ENCODE measurements at places on chromosomes 7 and 10.

DNA sequence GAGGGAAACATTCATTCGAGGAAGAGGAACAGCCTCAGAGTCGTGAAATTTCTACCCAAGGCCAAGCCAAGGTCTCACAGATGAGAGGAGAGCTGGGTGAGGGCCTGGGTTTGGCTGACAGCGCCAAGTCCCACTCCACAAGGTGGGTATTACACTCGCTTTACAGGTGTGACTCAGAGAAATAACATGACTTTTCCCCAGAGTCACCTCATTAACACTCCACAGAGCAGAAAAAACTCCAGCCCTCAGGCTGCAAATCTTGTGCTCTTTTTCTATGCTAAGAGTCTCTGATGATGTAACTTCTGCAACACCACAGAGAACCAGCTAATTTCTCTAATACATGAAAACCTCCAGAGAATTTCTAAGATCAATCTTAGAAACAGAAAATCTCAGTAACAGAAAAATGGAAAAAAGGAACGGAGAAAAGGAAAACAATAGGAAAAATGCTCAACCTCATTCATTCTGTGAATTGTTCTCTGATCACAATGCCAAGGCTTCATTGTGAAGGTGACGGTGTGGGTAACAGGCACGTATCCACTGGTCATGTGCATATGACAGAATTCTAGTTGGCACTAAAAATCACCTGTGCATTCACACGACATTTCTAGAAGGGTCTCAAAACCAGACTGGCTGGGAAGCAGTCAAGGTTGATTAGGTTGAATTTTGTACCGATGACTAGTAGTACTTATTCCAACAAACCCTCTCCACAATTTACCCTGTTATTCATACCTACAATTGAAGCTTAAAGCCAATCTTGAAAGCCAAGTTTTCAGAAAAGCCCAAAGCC lies 20.3 kb downstream of the YWHAG start:
- no peak for DNase-seq

DNA sequence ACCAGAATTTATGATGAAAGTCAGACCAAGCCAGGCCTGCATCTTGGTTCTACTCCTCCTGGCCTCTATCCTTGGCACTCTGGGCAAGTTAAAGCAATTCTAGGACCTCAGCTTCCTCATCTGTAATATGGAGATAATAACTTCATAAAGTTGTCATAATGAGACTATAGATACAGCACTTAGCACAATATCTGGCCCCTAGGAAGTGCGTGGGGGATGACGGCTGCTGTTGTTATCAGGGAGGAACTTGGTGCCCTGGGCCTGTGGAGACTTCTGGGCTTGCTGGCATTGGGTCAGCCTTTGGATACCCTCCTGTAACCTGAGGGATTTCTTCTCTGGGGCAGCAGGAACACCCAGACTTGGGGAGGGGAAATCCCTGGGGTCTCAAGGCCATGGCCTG lies 27.6 kb downstream of the PFKFB3 start:
- no peak for DNase-seq

DNA sequence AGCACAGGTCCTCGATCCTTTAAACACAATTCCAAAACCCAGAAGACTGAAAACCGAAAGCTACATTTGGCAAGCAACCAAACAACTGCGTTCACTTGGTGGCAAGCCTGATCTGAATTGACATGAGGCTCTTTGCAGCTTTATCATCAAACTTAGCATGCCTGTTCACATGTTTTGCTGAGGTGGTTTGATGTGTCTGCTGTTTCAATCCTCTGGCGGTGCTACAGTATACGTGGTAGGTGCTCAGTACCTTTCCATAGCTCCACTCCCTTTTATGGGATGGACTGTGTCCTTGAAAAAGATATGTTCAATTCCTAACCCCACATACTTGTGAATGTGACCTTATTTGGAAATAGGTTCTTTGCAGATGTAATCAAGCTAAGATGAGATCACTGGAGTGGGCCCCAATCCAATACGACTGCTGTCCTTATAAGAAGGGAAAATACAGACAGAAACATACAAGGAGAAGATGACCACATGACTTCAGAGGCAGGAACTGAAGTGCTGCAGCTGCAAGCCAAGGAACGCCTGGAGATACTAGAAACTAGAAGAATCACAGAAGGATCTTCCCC lies 33.4 kb downstream of the CCDC6 start:
- DNase-seq: no peak

DNA sequence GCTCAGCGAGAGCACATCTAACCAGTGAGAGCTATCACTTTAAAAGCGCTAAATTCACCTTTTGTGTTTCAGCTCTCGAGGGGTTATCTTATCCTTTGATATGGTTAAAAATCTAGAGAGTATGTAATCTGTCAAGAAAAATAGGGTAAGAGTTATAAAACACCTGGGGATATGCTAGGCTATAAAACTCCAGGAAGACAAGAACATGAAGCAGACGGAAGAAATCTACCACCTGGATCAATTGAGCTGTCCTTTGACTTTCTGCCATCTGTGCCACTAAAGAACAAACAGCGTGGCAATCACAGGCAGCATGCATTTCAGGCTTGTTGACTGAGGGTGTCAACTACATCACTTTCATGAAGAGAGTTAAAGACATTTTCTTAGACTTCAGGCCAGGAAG lies 83.1 kb downstream of the ZNF248 start:
- DNase-seq: no peak

DNA sequence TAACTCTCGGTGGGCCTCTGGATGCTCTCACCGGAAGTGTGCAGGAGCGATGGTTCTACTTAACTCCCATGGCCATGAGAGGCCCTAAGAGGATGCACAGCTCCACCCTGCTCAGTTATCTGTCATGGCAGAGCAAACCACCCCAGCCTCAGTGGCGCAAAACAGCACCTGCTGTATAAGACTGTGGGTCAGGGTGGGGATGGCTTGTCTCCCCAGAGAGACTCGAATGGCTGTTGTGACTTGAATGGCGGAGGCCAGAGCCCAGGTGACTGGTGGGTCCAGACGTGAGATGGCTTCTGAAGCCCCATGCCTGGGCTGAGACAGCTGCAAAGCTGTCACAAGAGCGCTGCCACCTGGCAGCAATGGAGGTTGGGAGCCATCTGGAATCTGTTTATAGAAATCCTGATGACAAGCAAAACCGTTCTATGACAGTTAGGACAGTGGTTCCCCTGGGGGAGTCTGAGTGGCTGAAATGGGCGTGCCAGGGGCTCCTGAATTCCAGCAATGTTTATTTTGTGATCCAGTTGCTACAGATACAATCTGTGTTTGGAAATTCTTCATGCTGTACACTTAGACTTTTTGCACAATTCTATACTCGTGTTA lies 490.5 kb downstream of the TCERG1L start:
- DNase-seq: no peak

GRCh38 chr10:21953585-21954057 lies 49.9 kb downstream of the DNAJC1 start:
- DNase-seq: peak; percentile 35

GRCh38 chr7:17130281-17131059 lies 168.0 kb upstream of the AHR start:
- DNase-seq: no peak

GRCh38 chr10:121281576-121281975 lies 316.7 kb downstream of the FGFR2 start:
- no peak for DNase-seq

- DNase-seq: no peak
Observed at GRCh38 chr10:131546086-131546810, 234.7 kb upstream of the TCERG1L start.

GRCh38 chr7:98917331-98917730 lies 39.0 kb downstream of the TRRAP start:
- DNase-seq: no peak

DNA sequence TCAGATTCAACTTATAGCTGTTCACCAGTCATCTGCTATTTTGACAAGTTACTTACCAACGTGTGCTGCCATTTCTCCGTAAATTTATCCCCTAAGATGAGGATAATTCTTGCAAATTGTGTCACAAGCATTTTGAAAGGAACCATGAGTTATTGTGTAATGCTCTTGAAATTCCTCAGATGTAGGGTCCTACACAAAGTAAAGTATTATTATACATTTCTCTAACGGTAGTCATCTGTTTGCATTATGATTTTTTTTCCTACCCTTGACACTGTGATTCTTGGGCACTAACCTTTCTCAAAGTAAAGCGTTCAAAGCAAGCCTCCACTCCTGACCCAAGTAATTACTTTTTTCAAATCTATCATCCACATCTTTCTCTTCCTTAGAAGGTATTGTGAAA lies 8.1 kb downstream of the HERC4 start:
- no peak for DNase-seq

- DNase-seq: no peak
Observed at GRCh38 chr10:121683366-121683765, 85.1 kb upstream of the FGFR2 start.

GRCh38 chr10:103535595-103535994 lies 42.1 kb downstream of the NEURL1 start:
- no peak for DNase-seq

DNA sequence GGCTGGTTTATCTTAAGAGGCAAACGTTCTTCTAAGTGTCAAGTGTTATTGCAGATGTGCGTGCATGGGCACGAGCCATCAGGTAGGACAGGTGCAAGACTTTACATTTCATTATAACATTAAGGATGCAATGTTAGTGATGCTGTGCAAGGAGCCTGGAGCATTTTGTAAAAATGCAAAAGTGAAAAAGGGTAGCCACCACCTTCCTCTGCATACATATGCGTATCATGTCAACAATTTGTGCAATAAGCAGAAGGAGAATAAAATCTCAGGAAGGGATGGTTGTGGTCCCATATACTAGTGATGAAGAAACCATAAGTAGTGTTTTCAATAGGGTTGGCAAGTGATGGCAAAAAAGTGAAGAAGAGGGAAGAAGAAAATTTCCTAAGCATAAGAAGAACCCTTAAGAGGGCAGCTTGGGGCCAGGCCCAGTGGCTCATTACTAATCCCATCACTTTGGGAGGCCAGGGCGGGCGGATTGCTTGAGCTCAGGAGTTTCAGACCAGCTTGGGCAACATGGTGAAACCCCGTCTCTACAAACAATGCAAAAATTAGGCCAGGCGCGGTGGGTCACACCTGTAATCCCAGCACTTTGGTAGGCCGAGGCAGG lies 7.5 kb downstream of the PIK3AP1 start:
- no peak for DNase-seq

GRCh38 chr10:79604294-79604693 lies 6.4 kb upstream of the SFTPA1 start:
- no peak for DNase-seq

GRCh38 chr10:113754768-113755167 lies 3.3 kb downstream of the PLEKHS1 start:
- no peak for DNase-seq

GRCh38 chr7:2999078-2999500 lies 44.6 kb downstream of the CARD11 start:
- no peak for DNase-seq

DNA sequence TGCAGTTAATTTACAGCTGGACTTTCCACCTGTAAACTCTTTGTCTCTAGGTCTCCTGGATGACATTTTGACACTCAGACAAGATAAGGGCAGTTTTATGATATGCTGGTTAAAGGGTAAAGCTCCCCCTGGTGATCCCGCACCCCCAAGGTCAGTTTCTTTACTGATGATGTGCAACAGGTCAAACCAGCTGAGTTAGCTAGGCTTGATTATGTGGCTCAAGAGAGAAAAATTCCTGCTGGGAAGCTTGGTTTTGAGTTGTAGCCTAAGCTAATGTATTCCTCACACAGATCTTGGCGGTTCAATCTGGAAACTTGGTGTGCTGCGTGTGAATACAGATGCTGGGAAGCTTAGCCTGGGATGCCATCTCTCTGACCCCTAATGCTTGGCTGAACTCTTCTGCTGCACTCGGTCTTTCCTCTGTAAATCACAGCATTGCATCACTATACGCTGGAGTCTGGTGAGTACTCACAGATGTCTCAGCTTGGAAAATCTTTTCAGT lies 11.4 kb upstream of the AKR1D1 start:
- DNase-seq: no peak

DNA sequence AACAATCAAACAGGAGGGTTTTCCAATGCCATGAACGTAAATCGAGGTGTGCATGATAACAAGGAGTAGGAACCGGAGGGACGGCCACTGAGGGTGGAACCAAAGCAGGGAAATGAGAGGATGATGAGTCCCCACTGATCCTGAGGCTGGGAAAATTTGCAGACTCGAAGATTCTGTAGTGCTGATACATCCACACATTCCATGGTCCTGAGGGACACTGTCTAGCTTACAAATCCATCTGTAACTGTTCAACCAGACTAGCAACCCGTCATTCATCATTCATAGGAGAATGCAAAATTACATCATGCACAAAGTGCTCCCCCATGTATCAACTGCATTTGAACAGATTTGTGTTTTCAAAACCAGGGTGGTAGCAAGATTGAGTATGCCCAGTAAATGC lies 189.7 kb downstream of the PTPRN2 start:
- no peak for DNase-seq

DNA sequence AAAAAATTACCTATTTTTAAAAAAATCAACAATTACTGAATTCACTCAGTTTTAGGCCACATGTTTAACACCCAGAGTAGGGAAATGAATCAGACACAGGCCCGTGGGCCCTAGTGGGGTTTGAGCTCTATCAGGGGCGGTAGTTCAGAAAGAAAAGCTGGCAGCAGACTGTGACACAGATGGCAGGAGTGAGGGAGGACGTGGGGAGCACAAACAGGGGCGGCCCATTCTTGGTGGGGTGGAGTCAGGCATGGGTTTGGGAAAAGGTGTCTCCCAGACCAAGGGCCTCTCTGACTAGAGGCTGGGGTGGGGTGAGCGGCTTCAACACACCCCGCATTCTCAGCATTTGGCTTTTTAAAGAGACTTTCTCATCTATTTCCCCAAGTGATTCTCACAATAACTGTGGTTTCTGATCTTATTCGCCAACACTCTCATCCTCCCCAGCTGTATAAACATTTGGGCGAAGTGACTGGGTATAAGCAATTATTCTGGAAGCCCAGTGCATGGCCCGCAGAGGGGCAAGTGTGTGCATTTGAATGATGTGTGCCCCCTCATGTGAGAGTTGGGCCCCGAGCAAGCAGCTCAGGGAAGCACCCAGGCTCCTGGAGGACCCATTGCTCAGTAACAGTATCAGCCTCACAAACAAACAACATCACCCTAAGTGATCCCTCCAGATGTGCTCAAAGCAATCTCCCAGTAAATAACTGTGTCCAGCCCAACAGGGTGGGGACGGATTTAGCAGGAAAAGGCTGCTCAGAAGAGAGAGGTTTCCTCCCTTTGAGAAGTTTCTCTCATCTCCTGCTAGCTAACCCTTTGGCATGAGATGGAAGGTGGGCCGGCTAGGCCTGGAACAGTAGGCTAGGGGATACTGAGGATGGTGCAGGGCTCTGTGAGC lies 437.6 kb upstream of the ZMIZ1 start:
- no peak for DNase-seq

GRCh38 chr10:129870961-129871621 lies 93.0 kb downstream of the EBF3 start:
- no peak for DNase-seq

DNA sequence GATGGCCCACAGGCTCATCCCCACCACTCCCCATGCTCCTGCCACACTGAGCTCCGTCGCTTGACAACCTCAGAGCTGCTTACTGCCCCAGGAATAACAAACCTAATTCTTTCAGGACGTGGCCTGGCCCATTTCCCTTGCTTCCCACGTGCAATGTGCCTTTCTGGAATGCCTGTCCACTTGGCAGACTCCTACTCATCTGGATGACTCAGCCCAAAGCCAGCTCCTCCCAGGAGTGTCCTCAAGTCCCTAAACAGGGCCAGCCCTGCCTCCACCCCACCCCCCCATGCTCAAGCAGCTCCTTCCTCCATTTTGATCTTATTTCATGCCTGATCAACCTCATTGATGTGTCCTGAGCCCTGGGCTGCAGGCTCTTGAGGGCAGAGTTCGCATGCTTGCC lies 164.9 kb upstream of the RNF32 start:
- DNase-seq: no peak
